ENCODE measurements at places on chromosomes 11 and 22.

GRCh38 chr22:22981670-22982571, 88.4 kb upstream of the GNAZ start:
- DNase-seq, result no peak

DNA sequence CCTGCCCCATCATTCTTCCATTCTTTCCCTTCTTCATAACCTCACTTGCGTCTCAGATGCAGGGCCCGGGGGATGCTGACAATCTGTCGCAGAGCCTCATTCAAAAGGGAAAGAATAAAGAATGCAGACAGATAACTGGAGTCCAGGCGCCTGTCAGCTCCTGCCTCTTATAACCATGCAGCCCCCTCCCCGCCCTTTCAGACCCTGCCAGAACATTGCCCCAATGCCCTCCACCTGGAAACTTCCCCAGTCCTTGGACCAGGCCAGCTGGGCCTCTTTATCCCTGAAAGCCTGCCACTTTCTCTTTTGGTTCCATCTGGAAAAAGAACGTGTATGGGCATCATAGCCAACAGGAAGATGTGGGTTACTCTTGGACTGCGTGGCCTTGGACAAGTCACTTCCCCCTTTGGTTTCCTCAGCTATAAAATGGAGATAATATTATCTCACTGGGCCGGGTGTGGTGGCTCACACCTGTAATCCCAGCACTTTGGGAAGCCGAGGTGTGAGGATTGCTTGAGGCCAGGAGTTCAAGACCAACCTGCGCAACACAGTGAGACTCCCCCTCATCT, 2.1 kb upstream of the TCF20 start:
- no peak for DNase-seq

DNA sequence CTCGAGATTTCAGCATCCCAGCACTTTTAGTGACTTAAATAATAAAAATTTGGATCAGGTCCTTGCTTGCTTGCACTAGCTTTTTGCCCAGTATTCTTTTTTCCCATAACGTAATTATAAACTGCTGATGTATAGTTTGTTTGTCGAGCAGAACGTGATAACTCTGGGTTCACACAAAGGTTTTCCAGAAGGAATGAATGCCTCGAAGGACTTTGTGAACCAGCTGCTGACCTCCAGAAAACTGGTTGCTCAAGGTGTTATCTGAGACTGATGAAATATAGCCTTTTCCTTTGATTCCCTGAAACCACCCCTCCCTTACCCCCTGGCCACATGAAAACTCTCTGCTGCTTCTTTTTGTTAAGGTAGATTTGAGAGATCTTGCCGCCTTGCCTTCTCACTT, 229.1 kb upstream of the CARD18 start:
- no peak for DNase-seq

DNA sequence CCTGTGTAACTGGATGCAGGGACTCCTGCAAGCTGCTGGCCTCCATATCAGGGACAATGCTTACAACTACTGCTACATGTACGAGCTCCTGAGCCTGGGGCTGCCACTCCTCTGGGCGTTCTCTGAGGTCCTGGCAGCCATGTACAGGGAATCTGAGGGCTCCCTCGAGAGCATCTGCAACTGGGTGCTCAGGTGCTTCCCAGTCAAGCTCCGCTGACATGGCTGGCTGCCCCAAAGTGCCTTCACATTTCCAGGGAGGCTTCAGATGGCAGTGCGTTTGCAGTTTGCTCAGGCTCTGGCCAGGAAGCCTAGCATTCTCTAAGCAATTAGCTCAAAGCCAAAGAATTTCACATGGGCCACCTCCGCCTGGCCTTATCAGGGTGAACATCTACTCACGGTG, 117.4 kb upstream of the PARVA start:
- DNase-seq, result no peak

DNA sequence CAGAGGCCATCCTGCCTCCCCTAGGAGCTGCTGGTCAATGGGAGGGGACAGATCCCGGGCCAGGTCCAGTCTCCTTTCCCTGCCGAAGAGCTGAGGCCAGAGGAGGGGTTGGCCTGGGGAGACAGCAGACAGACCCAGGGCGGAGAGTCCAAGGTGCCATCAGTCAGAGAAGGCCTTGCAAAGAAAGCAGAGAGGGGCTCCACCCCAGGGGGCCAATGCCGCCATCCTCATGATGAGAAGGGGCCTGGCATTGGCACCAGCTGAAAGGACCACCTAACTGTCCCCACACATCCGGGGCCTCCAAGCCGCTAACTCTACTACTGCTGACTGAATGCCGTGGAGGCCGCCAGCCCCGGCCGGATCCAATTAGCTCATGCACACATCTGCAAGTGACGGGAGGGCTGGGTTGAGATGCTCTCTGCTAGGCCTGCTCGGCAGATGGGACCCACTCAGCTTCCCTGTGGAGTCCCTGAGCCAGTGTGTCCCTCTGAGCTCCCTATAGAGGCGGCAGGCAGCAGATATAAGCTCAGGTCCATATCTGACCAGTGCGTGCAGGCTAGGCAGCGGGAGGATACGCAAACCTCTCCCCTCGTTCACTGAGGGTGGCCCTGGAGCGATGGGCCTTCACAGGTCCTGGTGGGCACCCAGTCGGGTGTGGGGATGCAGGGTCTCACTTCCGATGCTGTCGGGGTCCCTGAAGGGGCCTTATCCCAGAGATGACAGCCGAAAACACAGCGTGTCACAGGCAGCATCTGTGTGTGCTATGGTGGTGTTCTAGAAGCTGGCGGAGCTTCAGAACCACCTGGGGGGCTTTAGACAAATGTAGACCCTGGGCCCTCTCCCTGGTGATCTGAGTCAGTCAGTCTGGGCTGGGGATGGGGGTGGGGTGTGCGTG, 183.9 kb downstream of the CTTN start:
- no peak for DNase-seq
